ENCODE measurements at places on chromosomes 2 and 18. TPM values are rescaled to one million over a fixed set of nuclear protein-coding genes. Genes with fewer than 3 reads are reported as not detected.

GRCh38 chr2:227493524-227493923 lies 21.6 kb downstream of the AGFG1 start:
- no peak for DNase-seq

DNA sequence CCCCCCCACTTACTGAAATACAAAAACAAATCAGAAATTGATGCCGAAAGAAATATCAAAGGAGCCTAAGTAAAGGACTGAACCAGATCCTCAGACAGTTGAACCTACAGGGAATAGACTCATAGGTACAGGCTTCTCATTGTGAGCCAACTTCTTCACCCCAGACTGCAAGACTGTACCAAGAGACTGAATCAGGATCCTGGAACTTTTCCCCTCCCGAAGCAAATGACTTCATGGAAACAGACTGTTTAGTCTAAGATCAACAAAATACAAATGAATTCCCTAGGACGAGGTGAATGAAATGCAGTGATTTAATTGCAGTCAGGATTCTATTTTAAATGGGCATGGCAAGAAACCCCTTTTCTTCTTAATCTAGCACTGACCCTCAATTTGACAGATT lies 53.6 kb upstream of the RNF152 start:
- DNase-seq, result no peak

- no peak for DNase-seq
Measured at GRCh38 chr2:239020541-239021041, 172.7 kb downstream of the TWIST2 start.

Gene DHRS9
- not detected for total RNA-seq

Gene CFAP221
- total RNA-seq, result 0.71 TPM
